Kasumi-1 (cell line): ENCODE measurements at places on chromosomes 7 and 10.

- no peak for DNase-seq
Measured at GRCh38 chr7:155551785-155552611, 5.6 kb upstream of the CNPY1 start.

DNA sequence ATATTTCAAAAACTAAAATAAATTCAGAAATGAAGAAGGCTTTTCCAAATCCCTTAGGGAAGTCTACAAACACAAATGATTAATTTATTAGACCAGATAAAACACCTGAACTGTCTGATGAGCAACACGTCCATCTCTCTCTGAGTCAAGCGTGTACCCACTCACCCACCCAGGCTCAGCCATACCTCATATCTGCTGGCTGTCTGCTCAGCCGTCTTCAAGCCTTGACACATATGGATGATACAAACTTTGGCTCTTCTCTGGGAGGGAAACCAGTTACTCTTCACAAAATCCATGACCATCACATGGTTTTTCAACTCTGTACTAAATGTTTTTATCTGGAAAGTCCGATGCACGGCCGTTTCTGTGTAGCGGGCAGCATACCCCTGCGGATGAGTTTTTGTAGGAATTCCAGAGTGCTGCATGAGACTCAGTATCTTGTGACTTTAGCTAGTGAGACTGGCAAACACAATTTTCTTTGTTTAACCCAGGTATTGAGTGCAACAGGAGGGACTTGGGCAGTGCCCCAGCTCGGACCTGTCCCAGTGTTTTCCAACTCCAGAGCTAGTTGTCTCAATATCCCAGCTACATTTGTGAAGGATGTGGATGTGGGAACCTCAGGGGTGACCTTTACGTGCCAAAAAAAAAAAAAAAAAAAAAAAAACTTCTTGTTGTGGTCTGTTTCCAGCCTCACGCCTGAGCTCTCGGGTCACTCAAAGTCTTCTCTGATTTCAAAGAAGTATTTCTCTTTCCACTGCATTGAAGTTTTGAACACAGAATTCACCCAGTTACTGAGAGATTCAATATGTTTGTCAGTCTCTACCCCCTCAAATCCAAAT is at the start of gene C10orf90:
C10orf90 (minus strand) TSS at position 638 of the 839 bp plus-strand sequence; CDS start at position 425, 213 bp downstream.
- no peak for DNase-seq

DNA sequence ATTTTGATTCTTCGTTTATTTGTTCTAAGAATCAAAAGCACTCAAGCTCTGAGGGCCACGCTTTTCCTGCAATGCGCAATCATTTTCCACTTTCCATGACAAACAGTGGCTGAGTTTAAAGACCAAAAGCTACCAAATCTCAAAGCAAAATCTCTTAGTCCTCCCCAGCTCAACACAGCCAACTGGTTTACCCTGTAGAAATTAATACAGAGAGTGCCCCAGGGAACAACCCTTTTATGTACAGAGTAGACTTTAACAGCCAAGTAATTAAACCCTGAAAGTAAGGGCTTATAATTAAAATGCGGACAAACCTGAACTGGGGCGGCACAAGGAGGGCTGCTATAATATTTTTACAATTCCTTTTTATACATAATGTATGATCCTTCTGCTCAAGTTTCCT is 53.2 kb downstream of the FAM53B start:
- no peak for DNase-seq

GRCh38 chr10:88318803-88319202 is 264.3 kb downstream of the RNLS start:
- DNase-seq = peak; percentile 55

DNA sequence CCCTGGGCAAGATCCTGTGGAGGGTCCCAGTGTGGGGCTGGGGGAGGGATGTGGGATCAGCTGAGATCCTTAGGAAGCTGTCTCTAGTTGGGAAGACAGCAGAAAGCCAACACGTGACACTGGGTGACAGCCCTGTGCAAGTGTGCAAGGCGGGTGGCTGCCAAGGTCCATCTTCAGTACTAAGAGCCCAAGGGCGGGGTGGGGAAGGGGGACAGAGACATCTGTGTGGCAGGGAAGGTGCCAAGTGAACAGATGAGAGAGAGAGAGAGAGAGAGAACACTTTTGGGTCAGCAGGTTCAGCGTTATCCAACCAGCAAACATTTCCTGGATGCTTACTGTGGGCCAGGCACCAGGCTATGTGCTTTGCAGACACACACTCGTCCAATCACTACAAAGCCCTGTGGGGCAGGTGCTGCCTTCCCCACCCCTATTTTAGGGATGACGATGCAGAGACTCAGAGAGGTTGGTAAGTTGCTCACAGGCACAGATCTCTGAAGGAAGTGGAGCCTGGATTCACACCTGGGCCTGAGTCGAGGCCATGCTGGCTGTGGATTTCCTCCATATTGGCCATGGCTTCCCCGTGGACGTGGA is 135.7 kb downstream of the GRK5 start:
- DNase-seq = no peak

DNA sequence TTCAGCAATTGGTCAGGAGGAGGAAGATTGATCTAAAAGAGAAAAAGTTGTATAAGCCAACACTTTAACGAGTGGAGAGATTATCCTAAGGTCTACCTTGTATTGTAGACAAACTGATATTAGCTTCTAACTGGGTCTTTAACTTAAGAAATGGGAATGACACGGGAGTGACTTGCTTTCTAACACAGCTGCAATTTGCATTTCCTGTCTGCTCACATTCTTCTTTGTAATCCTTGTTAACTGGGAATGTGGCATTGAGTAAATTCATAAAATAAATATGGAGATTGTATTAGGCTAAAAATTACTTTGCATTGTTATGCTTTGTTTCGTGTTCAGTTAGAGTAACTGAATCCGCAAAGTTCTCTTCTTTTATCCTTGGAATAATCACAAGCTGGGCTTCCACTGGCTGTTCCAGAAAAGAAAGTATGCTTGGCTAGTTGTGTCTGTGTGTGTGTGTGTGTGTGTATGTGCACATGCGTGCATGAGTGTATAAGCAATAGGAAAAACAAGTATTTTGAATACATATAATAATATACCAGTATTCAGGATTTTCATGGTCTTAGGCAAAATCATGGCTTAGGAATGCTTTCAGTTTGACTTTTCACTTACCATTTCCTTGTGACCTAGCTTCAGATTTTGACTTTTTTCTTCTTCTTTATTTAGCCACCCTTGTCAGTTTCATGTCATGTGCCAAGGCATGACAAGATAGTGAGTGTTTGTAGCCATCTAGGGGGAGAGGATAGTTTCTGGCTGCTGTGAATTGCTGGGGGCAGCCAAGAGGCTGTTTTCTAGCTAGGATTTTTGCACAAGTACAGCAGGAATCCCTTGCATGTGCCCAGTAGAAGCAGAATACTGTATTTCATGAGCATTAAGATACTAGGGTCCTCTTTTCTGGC is 54.5 kb upstream of the FZD8 start:
- no peak for DNase-seq

DNA sequence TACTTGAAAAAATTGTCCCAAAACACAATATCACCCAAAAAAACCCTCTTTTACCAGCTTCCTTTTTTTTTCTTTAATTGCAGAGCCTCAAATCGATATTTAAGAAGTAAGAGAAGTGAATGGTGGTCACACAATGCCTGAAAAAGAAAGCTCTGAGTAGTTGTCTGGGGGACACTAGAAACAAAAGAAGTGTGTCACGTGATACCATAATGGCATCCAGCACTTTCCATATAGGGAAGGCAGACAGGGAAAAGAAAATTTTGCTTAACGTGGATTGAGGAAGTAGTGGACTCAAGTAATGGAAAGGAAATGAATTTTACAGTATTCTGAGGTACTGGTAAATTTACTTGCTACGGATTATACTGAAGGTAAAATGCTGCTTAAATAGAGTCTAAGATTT is 765.9 kb upstream of the C7orf33 start:
- no peak for DNase-seq

DNA sequence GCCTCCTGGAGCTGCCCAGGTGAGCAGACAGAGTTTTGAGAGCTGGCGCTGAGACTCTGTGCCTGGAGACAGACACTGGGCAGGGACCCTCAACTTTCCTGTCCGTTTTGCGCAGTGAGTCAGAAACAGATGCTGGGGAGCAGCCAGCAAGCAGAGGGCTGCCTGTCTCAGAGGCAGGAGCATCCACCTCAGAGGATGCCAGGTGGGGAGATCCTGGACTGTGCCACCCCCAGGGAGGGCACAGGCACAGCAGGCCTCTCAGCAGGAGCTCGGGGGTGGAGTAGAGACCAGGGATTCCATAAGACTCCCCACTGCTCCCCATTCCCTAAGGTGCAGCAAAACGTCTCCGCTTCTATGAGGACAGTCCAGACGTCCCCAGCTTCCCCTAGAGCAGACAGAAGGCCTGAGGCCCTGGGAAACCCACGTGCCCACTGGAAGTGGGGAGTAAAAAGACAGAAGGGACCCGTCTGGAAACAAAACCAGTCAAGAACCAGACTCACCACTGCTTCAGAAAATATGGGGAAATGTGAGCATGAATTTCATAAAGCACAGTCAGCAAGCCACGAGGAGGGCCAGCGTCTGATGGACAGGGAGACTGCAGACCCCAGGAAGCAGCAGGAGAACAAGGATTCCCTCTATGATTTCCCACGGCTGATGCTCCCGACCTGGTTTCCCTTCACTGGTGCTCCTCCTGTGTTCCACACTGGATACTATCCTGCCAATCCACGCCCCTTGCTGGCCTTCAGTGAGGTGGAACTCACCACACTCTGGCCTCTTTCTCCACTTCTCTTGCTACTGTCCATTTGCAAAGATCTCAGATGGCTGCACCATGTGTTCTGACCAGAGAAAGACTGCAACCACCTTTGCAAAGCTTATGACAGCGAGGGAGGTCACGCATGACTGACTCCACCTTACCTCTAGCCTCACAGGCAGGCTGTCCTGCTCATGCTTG is 151.3 kb upstream of the FAM20C start:
- no peak for DNase-seq

- DNase-seq = no peak
Measured at GRCh38 chr10:117322260-117322659, 53.0 kb downstream of the PDZD8 start.

DNA sequence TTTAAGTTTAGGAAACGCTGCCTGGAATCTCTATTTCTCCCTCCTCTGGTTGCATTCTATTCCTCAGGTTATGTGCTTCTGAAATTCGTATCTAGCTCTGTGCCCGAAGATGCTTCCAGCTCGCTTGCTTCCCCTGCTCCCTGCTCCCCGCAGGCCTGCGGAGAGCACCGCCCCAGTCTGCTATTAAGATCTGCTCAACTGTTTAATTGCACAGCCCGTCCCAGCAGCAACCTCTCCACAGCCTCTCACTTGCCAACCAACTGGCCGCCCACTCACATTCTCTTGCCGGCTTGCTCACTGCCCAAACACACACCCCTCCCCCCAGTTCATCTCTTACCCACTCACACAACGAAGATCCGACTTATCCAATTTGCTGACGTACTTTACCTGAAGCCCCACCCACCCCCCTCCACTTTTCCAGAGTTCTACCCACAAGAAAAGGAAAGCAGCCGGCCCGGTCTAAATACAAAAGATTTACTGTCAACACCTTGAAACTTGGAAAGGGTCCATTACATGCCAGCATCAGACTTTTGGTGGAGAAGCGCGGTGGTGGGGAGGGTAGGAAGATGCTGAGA is 167.3 kb upstream of the KLF14 start:
- DNase-seq = no peak

DNA sequence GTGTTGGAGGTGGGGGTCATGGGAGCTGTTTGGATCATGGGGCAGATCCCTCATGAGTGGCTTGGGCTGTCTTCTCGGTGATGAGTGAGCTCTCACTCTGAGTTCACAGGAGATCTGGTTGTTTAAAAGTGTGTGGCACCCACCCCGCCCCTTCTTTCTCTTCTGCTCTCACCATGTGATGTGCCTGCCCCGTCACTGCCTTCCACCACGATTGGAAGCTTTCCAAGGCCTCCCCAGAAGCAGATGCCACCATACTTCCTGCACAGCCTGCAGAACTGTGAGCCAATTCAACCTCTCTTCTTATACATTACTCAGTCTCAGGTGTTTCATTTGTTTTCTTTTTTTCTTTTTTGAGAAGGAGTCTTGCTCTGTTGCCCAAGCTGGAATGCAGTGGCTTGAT is 170.0 kb downstream of the PTPN20 start:
- DNase-seq = peak; percentile 5

GRCh38 chr10:78804411-78805032 is 264.2 kb upstream of the ZMIZ1 start:
- DNase-seq = no peak

- no peak for DNase-seq
Measured at GRCh38 chr7:142334236-142334635, 76.4 kb upstream of the PRSS58 start.

DNA sequence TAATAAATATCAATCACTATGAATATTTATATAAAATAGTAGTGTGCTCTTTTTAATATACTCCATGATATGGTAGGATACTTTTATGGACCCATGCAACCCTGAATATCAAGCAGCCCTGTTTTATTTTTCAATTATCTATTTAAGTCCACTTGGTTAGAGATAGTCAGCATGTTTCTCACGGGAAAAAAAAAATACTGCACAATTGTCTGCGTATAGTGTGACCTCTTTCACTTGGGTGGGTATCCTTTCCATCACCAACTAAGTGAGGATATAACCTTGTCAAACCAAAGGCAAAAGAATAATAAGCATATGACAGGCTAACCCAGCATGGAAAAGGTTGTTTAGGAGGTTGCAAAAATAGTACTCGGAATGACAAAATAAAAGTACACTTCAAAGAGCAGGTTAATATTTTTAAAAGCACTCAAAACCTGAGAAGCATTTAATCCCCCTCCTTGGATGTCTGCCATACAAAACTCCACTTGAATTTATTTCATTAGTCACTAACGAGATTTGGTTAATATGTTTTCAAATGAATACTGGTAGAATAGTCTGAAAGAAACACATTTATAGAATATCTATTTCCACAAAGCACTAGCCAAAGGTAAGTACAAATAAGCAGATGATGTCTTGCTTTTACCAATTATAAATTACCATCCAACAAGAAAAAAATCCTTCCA is 76.5 kb downstream of the IMMP2L start:
- no peak for DNase-seq

DNA sequence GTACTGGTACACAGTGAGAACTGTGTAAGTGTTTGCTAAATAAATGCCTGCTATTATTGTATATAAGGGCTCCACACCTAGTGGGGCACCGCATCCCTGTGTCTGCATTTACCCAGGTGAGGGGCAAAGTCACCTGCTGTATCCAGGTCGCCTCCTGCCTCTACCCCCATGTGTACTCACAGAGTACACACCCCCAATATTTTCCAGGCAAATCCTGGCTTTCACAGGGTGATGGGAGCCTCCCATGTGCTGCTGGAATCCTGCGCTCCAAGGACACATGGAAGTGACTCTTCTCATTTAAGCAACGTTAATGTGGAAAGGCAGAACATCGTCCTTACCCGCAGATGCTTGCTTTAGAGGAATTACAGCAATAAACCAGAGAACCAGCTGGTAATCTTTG is 48.2 kb downstream of the ARHGAP22 start:
- DNase-seq = no peak

- no peak for DNase-seq
Measured at GRCh38 chr7:48168159-48168558, 3.1 kb upstream of the ABCA13 start.

- DNase-seq = no peak
Measured at GRCh38 chr7:158083526-158084310, 503.9 kb downstream of the PTPRN2 start.
